Right lobe of liver (tissue), 6 donors: ENCODE measurements at places on chromosomes 13 and 19. TPM values are rescaled to one million over a fixed set of nuclear protein-coding genes. Genes with fewer than 3 reads are reported as not detected.

DNA sequence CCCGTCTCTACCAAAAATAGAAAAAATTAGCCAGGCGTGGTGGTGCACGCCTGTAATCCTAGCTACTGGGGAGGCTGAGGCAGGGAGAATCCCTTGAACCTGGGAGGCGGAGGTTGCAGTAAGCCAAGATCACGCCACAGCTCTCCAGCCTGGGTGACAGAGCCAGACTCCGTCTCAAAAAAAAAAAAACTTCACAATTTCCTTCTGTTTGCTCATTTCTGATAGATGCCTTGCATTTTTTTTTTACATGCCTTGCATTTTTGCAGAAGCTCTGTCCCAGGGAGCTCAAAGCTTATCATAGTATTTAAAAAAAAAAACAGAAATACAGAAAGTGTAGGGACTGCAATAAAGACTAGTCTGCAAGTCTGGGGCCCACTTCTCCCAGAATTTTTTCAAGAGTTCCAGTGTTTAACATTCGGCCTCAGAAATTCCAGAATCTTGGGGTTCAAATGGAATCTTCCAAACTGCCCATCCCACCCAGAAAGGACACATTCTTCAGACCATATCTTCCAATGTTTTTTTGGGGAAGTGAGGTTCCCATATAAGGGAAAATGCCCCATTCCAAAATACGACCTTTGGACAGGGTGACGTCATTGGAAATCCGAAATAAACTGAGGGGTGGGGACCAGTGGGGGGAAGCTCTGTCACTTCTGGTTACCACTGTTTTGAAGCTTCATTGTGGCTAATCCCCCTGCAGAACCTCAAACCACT lies 17.2 kb upstream of the RAB8A start:
- no peak for DNase-seq
- H3K27me3 ChIP-seq = no peaks in the 10 kb centered on the region

Gene ZNF737
- 2.9 TPM for total RNA-seq

GRCh38 chr19:1132552-1133383 lies 29.0 kb downstream of the GPX4 start:
- H3K27ac ChIP-seq = peak overlapping the region; percentile 94
- no peaks in the 10 kb centered on the region for H3K4me1 ChIP-seq
- no peaks in the 10 kb centered on the region for H3K27me3 ChIP-seq
- DNase-seq = no peak

Gene KCNJ14
- 0.37 TPM for total RNA-seq

Gene PDE4A
- total RNA-seq = 2.1 TPM

DNA sequence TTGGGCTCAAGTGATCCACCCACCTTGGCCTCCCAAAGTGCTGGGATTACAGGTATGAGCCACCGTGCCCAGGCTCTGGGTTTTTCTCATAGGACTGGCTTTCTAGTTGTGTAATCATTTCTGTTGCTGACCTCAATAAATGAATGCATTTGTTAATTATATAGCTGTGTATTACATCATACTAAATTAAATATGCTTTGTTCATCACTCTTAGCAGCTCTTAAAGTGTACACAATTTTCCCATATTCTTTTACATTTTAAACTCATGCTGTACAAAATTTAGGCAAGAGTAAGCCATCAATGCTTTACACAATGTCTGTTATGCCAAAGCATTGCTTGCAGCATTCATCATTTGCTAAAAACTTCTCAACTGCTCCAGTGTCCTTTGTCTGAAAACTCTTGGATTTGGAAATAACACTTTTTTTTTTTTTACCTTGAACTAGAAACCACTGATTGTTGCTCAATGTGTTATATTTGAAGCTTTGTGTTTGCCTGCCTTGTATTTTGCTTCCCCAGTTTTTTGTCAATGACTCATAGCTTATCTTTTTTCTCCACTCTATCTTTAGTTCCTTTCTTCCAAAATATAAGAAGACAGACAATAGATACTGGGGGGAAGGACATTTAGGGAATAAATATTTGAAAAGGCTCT lies 31.4 kb downstream of the CCDC122 start:
- no peaks in the 10 kb centered on the region for H3K36me3 ChIP-seq
- H3K27me3 ChIP-seq = no peaks in the 10 kb centered on the region
- no peak overlapping the region for H3K27ac ChIP-seq
- no peak overlapping the region for H3K4me3 ChIP-seq

DNA sequence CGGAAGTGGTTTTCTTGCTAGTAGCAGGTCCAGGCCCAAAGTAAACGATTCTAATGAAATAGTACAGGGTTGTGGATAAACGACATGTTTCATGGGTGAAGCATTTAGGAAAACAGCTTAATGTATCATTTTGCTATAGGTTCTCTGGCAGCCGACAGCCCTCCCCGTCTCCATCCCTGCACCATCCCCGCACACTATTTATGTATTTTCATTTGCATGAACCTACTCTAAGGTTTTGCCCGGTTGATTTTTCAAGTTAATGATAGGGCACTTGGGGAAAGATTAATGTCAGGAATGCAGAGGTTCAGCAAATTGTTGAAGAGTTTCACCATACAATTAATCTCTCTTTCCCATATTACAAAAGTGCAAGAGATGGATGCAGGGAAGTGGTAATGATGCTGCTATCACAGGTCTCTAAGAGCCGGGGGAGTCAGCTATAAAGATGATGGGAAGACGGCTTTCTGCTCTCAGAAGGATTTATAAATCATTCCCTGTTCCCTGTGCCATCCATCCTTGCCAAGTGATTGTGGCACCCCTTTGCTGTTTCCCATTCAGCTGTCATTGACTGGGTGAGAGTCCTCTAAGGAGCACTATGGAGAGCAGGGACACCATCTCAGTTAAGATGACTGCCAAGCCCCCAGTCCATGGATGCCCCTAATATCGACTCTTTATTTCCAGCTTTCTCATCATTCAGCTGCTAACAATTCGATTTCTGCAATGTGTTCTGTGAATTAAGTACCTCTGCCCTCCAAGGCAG lies 186.3 kb downstream of the IRS2 start:
- H3K36me3 ChIP-seq = no peaks in the 10 kb centered on the region
- H3K4me3 ChIP-seq = no peak overlapping the region
- H3K27me3 ChIP-seq = no peaks in the 10 kb centered on the region
- H3K4me1 ChIP-seq = no peaks in the 10 kb centered on the region
- no peak overlapping the region for H3K27ac ChIP-seq
- DNase-seq = no peak

GRCh38 chr13:70708775-70709174 lies 600.5 kb upstream of the KLHL1 start:
- no peak for DNase-seq
- H3K36me3 ChIP-seq = no peaks in the 10 kb centered on the region
- H3K4me3 ChIP-seq = no peak overlapping the region
- H3K4me1 ChIP-seq = no peaks in the 10 kb centered on the region
- no peak overlapping the region for H3K27ac ChIP-seq
- H3K27me3 ChIP-seq = no peaks in the 10 kb centered on the region

Gene WASF3
- total RNA-seq = 14.5 TPM

DNA sequence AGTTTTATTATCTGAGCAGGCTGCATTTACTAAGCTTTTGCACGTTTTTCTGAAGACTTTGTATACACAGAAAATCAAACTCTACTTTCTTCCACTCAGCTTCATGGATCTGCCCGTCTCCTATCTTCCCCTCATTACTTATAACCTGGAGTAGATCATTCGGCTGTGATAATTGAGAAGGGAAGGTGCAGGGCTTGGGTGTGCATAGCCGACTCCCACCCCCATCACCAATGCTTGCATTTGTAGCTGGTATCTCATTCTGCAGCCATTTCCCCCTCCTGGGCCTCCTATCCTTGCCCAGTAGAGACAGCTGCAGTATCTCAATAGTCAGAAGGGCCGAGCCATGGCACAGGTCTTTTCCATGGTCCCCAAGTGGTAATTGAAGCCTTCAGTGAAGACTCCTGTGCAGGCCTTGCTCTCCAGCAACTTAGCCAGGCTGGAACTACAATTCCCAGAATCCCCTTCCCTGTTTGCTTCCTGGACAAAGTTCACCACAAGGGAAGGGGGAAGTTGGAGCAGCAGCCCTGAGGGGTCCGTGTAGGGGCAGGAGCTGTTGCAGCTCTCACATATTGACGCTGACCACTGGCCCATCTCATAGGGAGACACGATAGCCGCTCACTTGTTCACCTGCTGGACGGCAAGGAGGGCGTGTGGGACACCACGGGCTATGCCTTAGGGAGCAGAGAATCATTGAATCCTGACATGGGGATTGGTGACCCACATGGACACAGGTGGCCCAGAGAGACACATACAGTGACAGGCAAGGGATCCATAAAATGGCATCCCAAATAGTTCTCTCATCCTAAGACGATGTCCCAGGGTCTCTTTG lies 2.1 kb upstream of the SIGLEC8 start:
- DNase-seq = no peak
- H3K27me3 ChIP-seq = no peaks in the 10 kb centered on the region
- H3K4me3 ChIP-seq = no peak overlapping the region

DNA sequence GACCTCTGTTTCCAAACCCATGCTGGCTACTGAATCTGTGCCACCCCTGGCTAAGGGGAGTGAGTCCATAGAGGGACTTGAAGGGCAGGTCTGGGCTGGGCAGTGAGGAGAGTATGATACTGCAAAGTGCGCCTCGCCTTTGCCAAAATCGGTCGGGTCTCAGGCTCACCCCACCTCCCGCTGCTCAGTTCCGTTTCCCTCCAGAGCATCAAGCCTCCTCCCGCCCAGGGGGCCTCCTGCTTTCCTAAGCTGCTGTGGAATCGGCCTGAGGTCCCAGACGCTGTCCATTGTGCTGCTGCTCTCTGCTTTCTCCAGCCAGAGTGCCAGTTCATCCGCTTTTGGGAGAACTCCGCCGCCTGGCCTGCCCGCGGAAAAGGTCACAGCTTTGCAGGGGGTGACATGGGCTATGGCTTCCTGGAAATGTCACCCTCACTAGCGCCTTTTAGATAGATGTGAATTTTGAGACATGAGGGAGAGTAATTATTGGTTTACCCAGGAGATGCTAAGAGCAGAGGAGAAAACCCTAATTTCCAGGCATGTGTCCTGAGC lies 1418.4 kb downstream of the UQCRFS1 start:
- H3K27ac ChIP-seq = peak overlapping the region; percentile 79
- no peaks in the 10 kb centered on the region for H3K27me3 ChIP-seq
- peak; percentile 60 for DNase-seq
- H3K4me1 ChIP-seq = no peaks in the 10 kb centered on the region

Gene SIGLEC10
- 10.4 TPM for total RNA-seq
